NCI-H460 (cell line): ENCODE measurements at places on chromosomes 1 and 21.

- DNase-seq: no peak
Measured at GRCh38 chr1:5812295-5812694, 179.9 kb downstream of the NPHP4 start.

GRCh38 chr21:27505516-27505915 lies 538.6 kb upstream of the ADAMTS5 start:
- DNase-seq: no peak

DNA sequence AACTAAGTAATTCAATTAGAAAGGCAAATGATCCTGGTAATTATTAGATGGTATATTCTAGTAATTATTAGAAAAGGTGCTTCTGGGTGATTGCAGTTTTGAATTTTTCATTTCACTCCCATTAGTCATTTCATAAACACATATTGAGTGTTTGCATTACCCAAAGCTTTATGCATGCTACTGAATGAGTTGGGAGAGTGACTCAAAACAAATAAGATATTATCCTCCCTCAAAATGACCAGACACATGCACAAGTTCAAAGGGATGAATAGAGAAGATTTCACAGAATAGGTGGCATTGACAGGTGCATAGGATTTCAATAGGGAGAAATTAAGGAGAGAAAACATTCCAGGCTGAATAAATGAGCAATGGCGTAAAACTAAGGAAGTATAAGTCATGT lies 84.7 kb downstream of the PHTF1 start:
- no peak for DNase-seq

DNA sequence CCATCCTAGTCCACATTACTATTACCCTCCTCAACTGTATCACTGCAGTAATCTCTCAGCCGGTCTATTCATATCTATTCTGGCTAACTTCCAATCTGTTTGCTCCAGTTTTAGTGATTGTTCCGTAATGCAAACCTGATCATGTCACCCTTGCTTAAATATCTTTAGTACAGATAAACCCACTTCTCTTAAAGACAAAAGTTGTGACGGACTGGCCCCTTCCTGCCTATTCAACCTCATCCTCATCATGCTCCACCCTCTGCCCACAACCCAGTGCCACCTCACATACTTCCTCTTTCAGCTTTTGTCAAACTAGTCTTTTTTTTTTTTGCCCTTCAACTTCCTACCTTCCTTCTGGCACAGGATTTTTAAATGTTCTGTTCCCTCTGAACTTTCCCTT lies 2.8 kb upstream of the C1orf162 start:
- DNase-seq: no peak

- no peak for DNase-seq
Measured at GRCh38 chr1:151401125-151401788, 1.9 kb downstream of the PSMB4 start.

DNA sequence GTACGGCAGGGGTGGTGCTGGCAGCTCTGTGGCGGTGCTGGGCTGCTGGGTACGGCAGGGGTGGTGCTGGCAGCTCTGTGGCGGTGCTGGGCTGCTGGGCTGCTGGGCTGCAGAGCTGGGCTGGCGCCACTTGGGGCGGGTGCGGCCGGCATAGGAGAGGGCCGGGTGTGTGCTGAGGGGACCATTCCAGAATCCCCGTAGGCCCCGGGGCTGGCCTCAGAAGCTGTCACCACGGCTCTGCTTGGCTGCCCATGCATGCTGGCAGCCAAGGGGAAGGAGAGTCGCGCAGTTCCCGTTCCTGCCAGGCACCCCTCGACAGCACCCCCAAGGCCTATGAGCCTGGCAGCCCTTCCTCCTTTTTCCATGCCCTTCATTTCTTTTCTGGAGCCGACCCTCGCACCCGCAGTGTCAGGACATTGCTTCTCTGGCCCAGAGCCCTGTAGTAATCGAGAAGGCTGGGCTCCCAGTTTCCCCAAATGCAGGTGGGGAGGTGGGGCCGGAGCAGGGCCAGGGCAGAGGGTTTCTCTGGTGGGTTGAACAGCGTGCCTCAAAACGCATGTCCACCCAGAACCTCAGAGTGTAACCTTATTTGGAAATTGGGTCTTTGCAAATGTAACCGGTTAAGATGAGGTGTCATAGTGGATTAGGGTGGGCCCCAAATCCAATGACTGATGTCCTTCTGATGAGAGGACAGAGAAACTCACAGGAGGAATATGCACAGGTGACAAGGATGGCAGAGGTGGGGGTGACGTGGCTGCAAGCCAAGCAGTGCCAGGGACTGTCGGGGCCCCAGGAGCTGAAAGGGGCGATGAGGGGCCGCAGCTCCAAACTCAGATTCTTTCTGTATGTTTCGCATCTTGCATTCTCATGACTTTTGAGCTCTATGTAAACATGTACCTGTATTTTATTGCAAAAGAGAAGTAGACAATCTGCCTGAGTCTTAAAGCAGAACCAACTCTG lies 71.0 kb upstream of the ACTRT2 start:
- DNase-seq: no peak

GRCh38 chr1:41950820-41951219 lies 32.1 kb upstream of the HIVEP3 start:
- no peak for DNase-seq

GRCh38 chr1:61490924-61491323 lies 234.0 kb downstream of the TM2D1 start:
- no peak for DNase-seq

GRCh38 chr1:182147136-182147820 lies 85.8 kb upstream of the ZNF648 start:
- DNase-seq: no peak

GRCh38 chr1:117802531-117803257 lies 126.7 kb downstream of the GDAP2 start:
- DNase-seq: no peak

GRCh38 chr1:40986328-40986783 lies 6.9 kb downstream of the CTPS1 start:
- DNase-seq: no peak

- DNase-seq: no peak
Measured at GRCh38 chr1:112508278-112509004, at the start of gene WNT2B. Gene WNT2B, plus strand, starts transcription at chr1:112508965. Its CDS starts 298 bp downstream, at chr1:112509263.

GRCh38 chr1:97654876-97655585 lies 265.8 kb downstream of the DPYD start:
- DNase-seq: no peak

DNA sequence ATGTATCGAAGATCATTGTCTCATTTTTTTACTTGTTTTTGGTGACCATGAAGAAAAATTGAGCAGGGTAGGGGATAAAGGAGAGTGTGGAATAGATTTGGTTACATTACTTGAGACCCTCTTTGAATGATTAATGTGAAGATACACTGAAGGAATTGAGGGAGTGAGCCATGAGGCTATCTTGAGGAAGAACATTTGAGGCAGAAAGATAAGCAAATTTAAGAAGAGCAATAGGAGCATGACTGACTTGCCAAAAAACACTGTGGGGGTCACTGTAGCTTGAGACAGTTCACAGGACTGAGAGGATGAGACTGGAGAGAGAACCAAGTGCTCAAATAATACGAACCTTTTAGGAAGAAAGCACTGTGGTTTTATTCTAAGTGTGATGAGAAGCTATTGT lies 43.1 kb upstream of the PTPRC start:
- no peak for DNase-seq
